ENCODE measurements at places on chromosomes 7 and 10.

DNA sequence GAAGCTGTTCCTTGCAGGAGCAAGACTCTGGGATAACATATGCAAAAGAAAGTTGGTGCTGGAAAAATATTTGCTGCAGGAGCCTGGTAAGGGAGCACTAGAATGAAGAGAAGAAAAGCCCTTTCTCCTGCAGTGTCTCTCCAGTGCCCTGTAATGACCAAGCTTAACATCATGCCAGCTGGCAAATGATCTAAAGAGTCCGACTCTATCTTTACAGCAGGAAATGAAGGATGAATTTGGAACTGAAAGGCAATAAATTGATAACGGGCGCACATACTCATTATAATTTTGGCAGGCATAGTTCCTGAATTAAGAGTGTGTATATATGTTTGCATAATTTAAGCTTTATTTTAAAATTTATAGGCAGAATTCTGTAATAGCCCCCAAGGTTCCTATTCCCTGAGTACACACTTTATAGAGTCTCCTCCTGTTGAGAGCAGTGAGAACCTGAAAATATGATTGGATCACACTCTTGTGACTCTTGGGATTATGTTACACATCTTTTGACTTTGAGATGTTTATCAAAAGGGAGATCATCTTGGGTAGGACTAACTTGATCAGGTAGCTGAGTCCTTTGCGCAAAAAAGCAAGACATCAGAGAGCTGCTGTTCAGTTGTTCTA is 299.0 kb upstream of the MBL2 start:
- no peak for DNase-seq

DNA sequence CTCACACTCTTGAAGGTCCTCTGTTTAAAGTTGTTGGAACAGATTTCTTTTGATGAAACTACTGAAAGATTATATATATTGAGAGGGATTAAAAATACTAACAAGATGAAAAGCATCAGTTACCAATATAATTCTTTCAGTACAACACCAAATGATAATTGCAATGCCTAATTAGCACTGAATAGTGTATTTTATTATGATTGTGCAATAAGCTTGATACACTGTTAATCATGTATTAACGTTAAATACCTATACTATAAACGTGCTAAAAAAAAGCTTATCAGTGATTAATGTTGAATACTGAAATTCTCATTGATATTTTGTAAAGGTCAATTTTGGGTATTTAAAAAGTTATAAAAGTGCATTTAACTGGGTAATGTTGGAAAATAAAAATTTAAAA is 61.5 kb downstream of the HIBADH start:
- DNase-seq = no peak

DNA sequence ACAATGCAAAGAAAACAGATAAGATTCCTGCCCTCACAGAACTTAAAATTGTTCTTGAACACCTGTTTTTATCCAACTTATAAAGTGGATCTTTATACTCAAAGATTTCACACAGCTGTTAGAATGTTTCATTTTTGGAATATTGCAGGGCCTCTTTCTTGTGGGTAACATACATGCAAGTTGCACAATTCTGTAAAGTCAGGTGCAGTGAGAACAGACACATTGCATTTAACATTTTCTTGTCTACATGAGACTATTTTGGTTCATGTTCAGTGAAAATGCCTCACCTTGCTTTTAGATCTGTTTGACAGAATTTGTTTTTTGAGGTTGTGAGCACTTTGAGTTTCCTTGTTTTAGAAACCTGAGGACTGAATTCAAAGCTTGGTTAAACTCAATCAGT is 707.8 kb downstream of the SUGCT start:
- DNase-seq = no peak

DNA sequence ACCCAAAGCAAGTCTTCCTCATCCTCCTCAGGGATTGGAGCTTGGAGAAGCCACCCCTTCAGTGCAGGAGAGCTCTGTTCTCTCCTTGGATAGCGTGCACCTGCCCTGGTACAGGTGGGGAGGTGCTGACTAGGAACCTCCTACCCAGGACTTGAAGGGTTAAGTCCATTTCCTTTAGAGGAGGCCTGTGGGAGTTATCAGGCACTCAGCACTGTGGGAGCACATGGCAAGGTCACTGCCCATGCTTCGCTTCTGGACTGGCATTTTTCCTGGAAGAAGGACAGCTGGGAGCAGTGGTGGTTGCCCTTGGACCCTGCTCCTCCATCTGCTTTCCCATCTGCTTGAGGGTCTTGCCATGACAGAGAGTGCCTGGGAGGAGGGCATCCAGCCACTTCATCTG is 142.8 kb downstream of the CXCL12 start:
- DNase-seq = no peak

DNA sequence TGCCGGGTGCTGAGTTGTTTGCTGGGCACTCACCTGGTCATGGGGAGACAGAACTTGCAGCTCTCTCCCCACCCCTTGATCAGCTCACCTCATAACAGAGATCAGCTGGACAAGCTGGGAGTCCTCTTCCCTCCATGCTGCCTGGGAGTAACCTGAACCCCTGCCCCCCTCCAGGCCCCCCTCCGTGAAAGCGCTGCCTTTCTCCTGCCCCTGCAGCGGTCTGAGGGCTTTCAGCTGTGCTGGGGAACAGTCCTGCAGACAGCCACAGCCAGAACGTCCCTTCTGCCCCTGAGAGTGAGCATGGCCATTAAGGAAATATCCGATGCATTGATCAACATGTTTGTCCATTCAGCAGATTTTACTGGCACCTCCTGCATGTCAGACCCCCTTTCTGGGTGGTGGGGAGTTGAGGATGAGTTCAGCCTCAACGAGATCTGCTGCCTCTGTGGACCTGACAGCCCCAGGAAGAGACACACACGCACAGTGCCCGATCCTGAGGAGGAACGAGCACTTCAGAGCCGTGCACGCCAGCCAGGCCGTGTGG is 4.5 kb downstream of the FAM20C start:
- DNase-seq = no peak

- DNase-seq = no peak
These were observed 186.2 kb downstream of the CXCL12 start for GRCh38 chr10:44198780-44199097.
